Foreskin fibroblast (primary cell): ENCODE measurements at places on chromosomes 16 and 17.

- DNase-seq, result no peak
Measured at GRCh38 chr17:69286257-69286656, 40.7 kb downstream of the ABCA5 start.

DNA sequence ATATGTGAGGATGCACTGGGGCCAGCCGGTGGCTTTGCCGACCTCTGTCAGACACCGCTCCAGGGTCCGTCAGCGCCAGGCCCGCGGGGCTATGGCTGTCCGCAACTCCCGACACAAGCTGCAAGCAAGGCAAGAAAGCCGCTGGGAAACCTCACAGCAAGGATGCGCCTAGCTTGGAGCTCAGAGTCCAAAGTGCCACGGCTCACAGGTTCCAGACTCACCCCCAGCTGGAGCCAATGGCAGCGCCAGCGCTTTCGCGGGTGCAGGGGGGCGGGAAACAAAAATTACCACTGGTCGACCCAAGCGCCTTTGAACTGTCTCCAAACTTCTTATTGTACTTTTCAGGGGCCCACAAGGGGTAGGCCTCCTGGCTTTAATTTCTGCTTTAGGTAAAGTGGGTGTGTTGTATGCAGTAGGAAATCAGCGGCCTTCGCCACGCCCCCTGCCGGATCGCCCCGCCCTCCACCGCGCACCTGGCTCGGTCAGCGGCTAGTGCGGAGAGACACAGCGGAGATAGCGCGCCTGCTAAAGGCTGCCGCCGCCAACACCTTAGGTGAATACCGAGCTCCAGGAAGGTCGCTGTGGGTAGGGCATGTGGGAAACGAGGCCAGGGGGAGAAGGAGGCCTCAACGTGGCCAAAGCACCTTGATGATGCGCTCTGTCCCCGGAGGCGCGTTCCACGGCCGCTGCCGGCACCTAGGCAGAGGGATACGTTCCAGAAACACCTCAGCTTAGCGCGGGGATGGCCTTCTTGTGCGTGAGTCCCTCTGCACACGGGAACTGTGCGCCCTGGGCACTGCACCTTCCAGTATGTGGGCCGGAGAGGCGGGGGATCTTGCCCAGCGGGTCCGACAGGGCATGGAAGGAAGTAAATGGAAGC is 61.0 kb upstream of the RBL2 start:
- no peak for DNase-seq

GRCh38 chr17:56603486-56604238 is 10.2 kb downstream of the NOG start:
- no peak for DNase-seq

- DNase-seq, result no peak
Measured at GRCh38 chr17:20823905-20824304, 218.9 kb downstream of the USP22 start.

DNA sequence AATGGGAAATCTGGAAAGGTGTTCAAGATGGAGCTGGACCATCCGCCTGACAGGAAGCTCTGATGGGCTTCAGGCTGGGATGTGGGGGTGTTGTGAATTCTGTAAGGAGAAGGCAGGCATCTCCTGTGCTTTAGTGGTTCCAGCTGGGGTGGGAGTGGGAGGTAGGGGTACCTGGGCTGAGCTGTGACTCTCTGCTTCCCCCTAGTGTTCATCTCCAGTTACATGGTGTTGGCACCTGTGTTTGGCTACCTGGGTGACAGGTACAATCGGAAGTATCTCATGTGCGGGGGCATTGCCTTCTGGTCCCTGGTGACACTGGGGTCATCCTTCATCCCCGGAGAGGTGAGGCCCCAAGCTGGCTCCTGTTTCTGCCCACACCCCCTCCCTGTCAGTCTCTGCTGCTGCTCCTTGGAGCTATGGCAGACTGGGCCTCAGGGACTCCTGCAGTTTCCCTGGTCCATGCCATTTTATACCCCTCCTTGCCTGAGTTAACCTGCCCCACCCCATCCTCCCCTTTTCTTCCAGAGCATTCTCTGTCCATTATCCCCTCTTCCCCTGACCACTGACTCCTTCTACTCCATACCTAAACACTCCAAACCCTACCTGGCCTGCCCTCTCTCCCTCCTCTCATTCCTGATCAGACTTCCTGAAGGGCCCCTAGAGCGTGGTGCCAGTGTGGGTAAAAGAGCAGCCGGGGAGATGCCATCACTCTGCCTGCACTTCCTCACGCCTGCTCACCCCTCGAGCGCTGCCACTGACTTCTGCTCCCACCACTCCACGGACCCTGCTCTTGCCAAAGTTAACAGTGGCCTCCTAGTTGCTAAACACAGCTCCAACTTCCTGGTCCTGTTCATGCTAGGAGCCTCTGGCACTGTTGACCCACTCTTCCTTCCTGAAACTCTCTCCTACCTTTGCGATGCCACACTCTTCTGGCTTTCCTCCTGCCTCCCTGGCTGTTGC is 3.4 kb downstream of the SPNS1 start:
- no peak for DNase-seq

GRCh38 chr17:17119106-17119505 is 76.8 kb downstream of the MPRIP start:
- no peak for DNase-seq

- no peak for DNase-seq
Measured at GRCh38 chr16:87603684-87604633, 1.7 kb downstream of the JPH3 start.

- DNase-seq, result no peak
Measured at GRCh38 chr17:4579678-4580077, 4.7 kb upstream of the SMTNL2 start.

- DNase-seq, result no peak
Measured at GRCh38 chr17:27958708-27959381, 65.7 kb upstream of the LYRM9 start.

DNA sequence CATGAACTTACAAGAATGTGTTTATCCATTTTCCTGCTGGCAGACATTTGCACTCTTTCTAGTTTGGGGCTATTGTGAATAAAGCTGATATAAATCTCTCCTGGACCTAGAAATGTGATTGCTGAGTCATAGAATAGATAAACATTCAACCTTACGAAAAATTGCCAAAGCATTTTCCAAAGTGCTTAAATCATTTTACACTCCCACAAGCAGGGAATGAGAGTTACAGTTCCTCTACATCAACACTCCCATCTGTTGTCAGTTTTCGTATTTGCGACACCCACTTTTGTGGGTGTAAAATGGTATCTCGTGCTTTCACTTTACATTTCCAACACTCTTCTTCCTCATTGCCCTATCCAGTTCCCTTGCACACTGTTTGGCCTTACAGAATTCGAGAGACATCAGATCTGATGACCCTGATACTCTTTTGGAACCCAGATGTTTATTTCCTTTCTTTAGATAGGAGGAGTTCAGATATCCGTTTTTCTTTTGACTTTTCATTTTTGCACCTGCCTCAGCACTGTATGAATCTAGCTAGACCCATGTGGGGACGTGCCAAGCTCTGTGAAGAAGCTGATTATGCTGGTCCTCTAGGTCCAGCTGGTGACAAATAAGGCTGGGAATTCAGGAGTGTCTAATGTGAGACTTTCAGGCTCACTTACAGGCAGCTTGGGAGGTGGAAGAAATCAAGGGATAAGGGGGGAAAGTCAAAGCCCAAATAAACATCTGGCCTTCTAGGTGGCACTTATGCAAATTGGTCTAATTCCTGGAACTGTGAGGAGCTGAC is 14.0 kb downstream of the SOX9 start:
- peak; percentile 45 for DNase-seq

DNA sequence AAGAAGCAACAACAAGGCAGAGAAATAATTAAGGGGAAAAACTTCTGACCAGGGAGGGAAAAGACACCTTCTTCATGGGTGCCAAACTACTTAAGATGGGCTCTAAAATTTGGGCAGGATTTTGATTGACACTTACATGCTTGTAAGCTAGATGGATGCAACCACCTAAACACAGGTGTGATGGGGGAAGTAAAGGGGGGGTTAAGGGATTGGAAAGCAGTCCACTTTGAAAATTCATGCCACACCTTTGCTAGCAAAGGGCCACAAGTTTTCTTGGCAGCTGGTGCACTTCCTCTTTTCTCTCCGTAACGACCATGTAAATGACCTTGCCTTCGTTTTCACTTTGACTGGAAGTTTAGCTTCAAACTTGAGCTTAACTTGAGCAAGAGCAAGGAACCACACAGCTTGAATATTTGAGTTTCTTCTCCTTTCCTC is 14.3 kb upstream of the PRKAR1A start:
- no peak for DNase-seq

DNA sequence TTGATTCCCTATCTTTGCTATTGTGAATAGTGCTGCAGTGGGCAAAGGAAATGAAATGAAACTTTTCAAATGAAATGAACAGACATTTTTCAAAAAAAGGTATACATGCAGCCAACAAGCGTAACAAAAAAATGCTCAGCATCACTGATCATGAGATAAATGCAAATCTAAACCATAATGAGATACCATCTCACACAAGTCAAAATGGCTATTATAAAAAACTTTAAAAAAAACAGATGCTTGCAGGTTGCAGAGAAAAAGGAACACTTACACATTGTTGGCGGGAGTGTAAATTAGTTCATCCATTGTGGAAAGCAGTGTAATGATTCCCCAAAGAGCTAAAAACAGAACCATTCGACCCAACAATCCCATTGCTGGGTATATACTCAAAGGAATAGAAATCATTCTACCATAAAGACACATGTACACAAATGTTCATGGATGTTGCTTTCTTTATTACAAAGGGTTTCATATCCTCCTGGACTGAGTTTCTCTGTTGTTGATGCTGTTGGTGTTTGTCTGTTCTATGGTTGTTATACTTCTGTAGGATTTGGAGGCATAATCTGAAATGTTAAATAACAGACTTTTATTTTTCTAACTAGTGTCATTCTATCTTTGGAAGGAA is 99.3 kb upstream of the SOX9 start:
- no peak for DNase-seq

GRCh38 chr17:81037026-81037797 is 2.3 kb downstream of the BAIAP2 start:
- no peak for DNase-seq

- no peak for DNase-seq
Measured at GRCh38 chr16:89982318-89982717, 33.8 kb downstream of the DEF8 start.

- DNase-seq, result peak; percentile 46
Measured at GRCh38 chr17:76623271-76624146, 20.0 kb downstream of the ST6GALNAC1 start.

GRCh38 chr16:55324285-55325079 is 479 bp downstream of the IRX6 start:
- DNase-seq, result peak; percentile 8

- no peak for DNase-seq
Measured at GRCh38 chr16:56257239-56257638, 66.0 kb downstream of the GNAO1 start.

- DNase-seq, result peak; percentile 84
Measured at GRCh38 chr17:61452301-61453290, at the start of gene TBX4. TSS of gene TBX4 (plus strand) at chr17:61452422. CDS start at chr17:61456491, 4,069 bp downstream.

GRCh38 chr16:46883353-46883689 is 841 bp upstream of the GPT2 start:
- DNase-seq, result no peak

DNA sequence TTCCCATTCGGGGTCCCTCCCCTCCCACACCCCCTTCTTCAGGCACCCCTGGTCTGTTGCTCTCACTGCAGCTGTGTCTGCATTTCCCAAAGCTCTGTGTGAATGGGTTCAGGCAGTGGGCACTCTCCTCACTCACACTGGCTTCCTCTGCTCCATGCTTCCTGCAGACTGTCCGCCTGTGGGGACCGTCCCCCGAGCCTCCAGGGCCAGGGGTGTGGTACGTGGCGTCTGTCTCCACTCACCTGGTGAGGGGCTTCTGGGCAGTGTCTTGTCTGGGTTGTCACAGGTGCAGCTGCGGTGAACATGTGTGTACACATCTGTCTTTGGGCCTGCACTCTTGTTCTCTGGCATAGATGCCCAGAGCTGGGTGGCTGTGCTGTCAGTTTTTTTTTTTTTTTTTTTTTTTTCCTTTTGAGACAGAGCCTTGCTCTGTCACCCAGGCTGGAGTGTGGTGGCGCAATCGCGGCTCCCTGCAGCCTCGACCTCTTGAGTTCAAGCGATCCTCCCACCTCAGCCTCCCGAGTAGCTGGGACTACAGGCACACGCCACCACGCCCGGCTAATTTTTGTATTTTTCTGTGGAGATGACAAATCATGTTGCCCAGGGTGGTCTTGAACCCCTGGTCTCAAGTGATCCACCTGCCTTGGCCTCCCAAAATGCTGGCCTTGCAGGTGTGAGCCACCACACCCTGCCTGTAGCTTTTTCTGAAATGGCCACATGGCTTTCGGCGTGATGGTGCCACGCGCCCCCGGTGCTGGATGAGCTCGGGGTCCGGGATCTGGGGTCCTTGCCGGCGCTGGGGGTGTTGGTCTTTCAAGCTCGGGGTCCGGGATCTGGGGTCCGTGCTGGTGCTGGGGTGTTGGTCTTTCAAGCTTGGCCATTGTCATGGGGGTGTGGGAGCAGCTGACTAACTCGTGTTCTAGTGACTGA is 56.5 kb upstream of the ZNF750 start:
- no peak for DNase-seq

- peak; percentile 93 for DNase-seq
Measured at GRCh38 chr16:55508941-55509931, at the start of gene LPCAT2. TSS of gene LPCAT2 (plus strand) at chr16:55509072. CDS start at chr16:55509182, 110 bp downstream.

- no peak for DNase-seq
Measured at GRCh38 chr17:9241774-9242496, 220.6 kb downstream of the NTN1 start.

- DNase-seq, result no peak
Measured at GRCh38 chr16:56938664-56939513, 6.9 kb downstream of the HERPUD1 start.

DNA sequence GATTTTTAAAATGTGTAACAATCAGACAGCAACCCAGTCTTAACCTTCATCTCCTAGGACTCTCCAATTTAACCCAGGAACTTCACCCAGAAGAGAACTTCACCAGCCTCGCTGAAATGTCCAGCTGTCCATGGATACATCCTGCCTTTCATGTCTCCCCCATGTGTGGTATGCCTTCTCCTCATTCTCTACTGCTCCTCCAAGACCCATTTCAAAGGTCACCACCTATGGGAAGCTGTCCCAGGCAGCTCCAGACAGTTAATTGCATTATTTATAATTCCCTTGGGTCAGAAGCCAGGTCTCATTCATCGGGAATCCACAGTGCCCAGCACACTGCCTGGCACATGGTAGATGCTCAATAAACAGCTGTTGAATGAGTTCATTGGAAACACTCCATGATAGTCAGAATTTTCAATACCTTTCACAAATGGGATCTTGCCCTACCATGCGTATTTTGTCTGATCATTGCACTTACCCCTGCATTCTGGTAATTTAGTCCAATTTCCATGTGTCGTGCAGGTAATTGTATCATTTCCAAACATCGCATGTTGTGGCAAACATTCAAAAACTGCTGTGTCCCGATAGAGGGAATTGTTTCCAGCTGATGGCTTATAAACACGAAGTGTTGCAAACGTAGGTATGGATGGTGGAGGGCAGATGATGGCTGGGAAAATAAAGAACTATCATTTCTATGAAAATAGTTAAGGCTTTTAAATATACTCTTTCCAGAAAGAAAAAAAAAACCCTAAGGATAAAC is 9.0 kb downstream of the APOH start:
- DNase-seq, result no peak
